Lower lobe of right lung (tissue), 2 donors: ENCODE measurements at places on chromosomes 2 and 18. TPM values are rescaled to one million over a fixed set of nuclear protein-coding genes. Genes with fewer than 3 reads are reported as not detected.

RIT2 gene
- total RNA-seq: not detected

FAHD2A gene
- total RNA-seq: 19.4 TPM

SERPINB12 gene
- not detected for total RNA-seq

GRCh38 chr18:11671156-11671555 is 17.9 kb upstream of the GNAL start:
- H3K27me3 ChIP-seq: peaks cover 15% of the 10 kb centered on the region
- H3K27ac ChIP-seq: no peak overlapping the region
- no peak for DNase-seq
- H3K36me3 ChIP-seq: no peaks in the 10 kb centered on the region
- H3K4me1 ChIP-seq: no peaks in the 10 kb centered on the region

GRCh38 chr18:36706134-36706881 is 122.5 kb downstream of the TPGS2 start:
- DNase-seq: no peak
- H3K4me1 ChIP-seq: no peaks in the 10 kb centered on the region
- no peak overlapping the region for H3K4me3 ChIP-seq
- no peak overlapping the region for H3K27ac ChIP-seq
- H3K36me3 ChIP-seq: no peaks in the 10 kb centered on the region
- no peaks in the 10 kb centered on the region for H3K27me3 ChIP-seq

LYPD6 gene
- 0.47 TPM for total RNA-seq

AGXT gene
- total RNA-seq: not detected

GRCh38 chr2:136151021-136151971 is 33.3 kb upstream of the CXCR4 start:
- H3K36me3 ChIP-seq: no peaks in the 10 kb centered on the region
- no peaks in the 10 kb centered on the region for H3K4me1 ChIP-seq
- no peak overlapping the region for H3K4me3 ChIP-seq
- H3K27me3 ChIP-seq: no peaks in the 10 kb centered on the region

DNA sequence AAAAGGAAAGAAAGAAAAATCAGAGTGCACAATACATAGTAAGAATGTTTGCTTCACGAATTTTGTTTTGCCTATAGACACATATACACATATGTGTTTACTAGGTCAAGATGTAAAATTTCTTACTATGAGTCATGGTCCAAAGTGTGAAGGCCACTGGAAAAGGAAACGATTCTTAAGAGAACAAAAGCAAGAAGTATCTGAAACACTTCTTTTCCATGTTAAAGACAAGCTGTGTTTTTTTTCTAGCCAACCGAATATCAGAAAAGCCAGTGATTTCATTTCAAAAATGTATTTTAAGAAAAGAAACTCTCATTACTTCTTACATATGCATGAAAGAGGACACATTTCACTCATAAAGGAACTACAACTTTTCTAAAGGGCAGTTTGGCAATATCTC is 24.9 kb downstream of the PECR start:
- peaks cover 9% of the 10 kb centered on the region for H3K4me1 ChIP-seq
- no peaks in the 10 kb centered on the region for H3K36me3 ChIP-seq
- H3K4me3 ChIP-seq: no peak overlapping the region

DNA sequence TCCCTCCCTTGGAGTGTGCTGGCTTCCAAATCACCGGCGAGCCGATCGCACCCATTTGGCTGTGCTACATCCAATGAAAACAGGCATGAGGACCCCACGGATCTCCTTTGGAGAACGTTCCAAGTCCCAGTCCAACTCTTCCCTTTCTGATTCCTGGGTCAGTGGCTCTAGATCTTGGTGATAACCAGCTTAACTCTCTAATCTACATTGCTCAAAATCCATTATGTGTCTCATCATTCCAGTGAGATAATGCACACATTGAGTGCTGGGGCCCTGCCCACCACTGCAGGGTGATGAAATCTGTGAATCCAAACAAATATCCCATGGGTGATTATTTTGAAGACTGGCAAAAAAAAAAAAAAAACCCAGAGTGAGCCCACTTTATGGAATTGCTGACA is 232.7 kb upstream of the COPS8 start:
- H3K36me3 ChIP-seq: no peaks in the 10 kb centered on the region
- no peaks in the 10 kb centered on the region for H3K27me3 ChIP-seq
- H3K27ac ChIP-seq: no peak overlapping the region
- no peak overlapping the region for H3K4me3 ChIP-seq
- H3K4me1 ChIP-seq: no peaks in the 10 kb centered on the region

DNA sequence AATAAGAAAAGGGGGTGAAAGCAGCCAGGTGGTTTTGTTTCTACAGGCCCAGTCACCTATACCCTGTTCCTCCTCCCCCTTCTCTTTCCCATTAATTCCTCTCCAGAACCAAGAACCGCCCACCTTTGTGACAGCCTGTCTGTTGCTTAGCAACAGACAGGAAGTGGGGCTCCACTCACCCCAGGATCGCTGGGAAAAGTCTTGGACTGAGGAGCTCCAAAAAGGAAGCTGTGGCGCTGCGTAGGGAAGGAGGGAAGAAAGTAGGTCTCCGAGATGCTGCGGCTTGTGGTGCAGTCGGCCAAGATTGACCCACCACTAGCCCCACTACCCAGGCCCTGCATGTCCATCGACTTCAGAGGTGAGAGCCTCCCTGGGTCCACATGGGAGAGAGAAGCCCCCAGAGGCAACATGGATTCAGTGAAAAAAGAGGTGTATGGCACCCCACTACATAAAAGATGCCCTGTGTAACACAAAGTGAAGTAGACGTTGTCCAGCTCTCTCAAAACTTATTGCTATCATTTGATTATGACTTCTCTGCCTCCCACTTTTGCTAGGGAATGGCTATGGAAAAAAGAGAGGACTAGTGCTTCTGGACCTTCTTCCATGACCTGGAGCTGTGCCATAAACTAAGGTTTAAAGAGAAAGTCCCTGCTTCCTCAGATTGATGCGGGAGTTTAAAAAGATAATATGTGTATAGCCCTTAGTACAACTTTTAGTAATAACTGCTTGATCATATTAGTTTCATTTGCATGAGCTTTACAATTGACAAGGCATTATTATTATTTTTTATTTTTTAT is at the start of gene FER1L5:
FER1L5 (plus strand) TSS at position 201 of the 797 bp plus-strand sequence; CDS start at position 274, 73 bp downstream.
- peak within 1 kb of the TSS; percentile 6 for H3K4me3 ChIP-seq
- DNase-seq: no peak
- H3K4me1 ChIP-seq: no peaks in the 10 kb centered on the region
- H3K27ac ChIP-seq: no peak within 1 kb of the TSS
- no peaks in the 10 kb centered on the region for H3K36me3 ChIP-seq
- H3K27me3 ChIP-seq: no peaks in the 10 kb centered on the region

DNA sequence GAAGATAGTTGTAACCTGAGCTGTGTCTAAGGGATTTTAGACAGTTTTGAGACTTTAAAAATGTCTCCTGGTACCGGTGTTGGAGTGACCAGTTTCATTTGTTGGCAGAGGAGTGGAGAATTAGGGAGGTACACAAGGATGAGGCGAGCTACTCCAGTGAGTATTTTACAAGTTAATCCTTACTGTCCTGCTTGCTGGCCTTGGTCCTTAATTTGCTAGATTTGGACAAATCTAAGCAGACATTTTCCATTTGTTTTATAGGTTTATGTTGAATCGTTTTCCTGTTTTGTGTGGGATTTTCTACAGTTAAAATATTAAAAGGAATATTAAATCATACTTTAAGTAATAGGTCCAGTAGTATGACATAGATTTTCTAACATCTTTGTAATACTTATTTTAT is 101.8 kb downstream of the ZNF407 start:
- DNase-seq: no peak
- H3K36me3 ChIP-seq: no peaks in the 10 kb centered on the region
- no peak overlapping the region for H3K27ac ChIP-seq
- no peaks in the 10 kb centered on the region for H3K27me3 ChIP-seq
- no peaks in the 10 kb centered on the region for H3K4me1 ChIP-seq

- DNase-seq: no peak
- H3K36me3 ChIP-seq: no peaks in the 10 kb centered on the region
- no peak overlapping the region for H3K27ac ChIP-seq
Measured at GRCh38 chr2:142716463-142717242, 160.8 kb upstream of the KYNU start.

CASP10 gene
- total RNA-seq: 26.7 TPM

DNA sequence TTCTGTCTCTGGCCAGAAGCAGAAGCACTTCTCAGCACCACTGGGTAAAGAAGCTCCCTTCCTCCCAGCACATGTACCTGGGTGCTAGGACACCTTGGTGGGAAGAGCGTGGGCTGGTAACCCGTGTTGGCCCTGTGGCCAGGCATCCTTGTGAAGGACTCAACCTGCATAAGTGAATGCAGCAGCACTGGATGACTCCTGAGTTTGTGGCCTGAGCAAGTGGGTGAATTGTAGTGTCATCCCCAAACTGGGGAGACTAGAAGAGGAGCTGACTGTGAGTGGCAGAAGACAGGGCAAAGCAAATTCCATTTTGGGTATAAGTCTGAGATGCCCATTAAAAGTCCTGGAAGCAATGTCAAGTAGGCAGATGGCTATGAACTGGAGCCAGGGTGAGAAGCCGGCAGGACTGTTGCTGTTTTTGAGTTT is 63.4 kb downstream of the STAT1 start:
- H3K4me1 ChIP-seq: peaks cover 31% of the 10 kb centered on the region
- H3K27me3 ChIP-seq: no peaks in the 10 kb centered on the region
- H3K4me3 ChIP-seq: no peak overlapping the region

GRCh38 chr18:58960508-58960907 is 95.8 kb downstream of the ZNF532 start:
- peaks cover 17% of the 10 kb centered on the region for H3K36me3 ChIP-seq
- no peak overlapping the region for H3K4me3 ChIP-seq
- no peak for DNase-seq
- no peak overlapping the region for H3K27ac ChIP-seq

DNAJC27 gene
- 5.0 TPM for total RNA-seq

DNA sequence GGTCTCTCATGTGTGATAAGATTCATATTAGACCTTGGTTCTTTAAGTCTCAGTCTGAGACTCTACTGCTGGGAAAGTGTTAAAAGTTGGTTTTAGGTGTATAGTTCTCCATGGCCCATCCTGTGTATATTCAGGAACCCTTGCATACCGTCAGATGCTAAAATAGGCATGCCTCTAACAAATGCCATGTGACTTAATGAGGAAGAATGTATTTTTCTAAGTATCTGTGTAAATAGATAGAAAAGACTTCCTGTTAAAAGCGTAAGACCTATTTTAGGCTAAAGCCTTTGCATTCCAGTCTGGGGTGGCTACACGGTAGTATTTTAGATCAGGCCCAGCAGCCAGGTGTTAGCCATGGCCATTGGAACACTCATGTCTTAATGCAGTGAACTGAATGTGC is 73.3 kb downstream of the RHBDD1 start:
- no peaks in the 10 kb centered on the region for H3K27me3 ChIP-seq
- DNase-seq: no peak
- no peak overlapping the region for H3K27ac ChIP-seq
- no peaks in the 10 kb centered on the region for H3K4me1 ChIP-seq
- H3K36me3 ChIP-seq: no peaks in the 10 kb centered on the region

- no peaks in the 10 kb centered on the region for H3K4me1 ChIP-seq
- no peak overlapping the region for H3K4me3 ChIP-seq
- DNase-seq: no peak
- H3K27ac ChIP-seq: no peak overlapping the region
Measured at GRCh38 chr18:56987236-56987635, 159.7 kb upstream of the BOD1L2 start.

- DNase-seq: no peak
- H3K4me1 ChIP-seq: peaks cover 22% of the 10 kb centered on the region
- H3K27me3 ChIP-seq: no peaks in the 10 kb centered on the region
- H3K36me3 ChIP-seq: no peaks in the 10 kb centered on the region
Measured at GRCh38 chr2:206979922-206980321, 40.6 kb downstream of the CPO start.

- no peaks in the 10 kb centered on the region for H3K27me3 ChIP-seq
- no peaks in the 10 kb centered on the region for H3K36me3 ChIP-seq
- no peak overlapping the region for H3K4me3 ChIP-seq
- no peak overlapping the region for H3K27ac ChIP-seq
- DNase-seq: no peak
Measured at GRCh38 chr2:5319493-5319892, 372.7 kb upstream of the SOX11 start.

ACMSD gene
- not detected for total RNA-seq

DNA sequence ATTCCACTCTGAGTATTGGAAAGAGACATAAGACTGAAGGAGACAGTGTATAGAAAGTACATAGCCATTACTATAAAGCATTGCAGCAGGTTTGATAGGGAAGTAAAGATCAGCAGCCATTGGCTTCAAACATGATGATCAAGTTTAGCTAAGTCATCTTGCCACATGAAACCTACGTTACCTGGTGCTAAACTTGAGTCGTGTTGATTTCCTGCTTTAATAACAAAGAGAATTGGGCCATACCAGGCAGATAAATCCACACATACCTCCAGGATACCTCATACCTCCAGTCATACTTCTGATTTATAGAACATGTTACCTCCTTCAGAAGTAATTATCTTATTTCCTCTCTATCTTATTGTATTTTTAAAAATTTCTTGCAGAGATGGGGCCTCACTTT is 10.3 kb upstream of the KYNU start:
- H3K36me3 ChIP-seq: no peaks in the 10 kb centered on the region
- peaks cover 14% of the 10 kb centered on the region for H3K4me1 ChIP-seq
- no peak for DNase-seq
- H3K4me3 ChIP-seq: no peak overlapping the region
- no peaks in the 10 kb centered on the region for H3K27me3 ChIP-seq
- H3K27ac ChIP-seq: peak overlapping the region; percentile 34

DNA sequence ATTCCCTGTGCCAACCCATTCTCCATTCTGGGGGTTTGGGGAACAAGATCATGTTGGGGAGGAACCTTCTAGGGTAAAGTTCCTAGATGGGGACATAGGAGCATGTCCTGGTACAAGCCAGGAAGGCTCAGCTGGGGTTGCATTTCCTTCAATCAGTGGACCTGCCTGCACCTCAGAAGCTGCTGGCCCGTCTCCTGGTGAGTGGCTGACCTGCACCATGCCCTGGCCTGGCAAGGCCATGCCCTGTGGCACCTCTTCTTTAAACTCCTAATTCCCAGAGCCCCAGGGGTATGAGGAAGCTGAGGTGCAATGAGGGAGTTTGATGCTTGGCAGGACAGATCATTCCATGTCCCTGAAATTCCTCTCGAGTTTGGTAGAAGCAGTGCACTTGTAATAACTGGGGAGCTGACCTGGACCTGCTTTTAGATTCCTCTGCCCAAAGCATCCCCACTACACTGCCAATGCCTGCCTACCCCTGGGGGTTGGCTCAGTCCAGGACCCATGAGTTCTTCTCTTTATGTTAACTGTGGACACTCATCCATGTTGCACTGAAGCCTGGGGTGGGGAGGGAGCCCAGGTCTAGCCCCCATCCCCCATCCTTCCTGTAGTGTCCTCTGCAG is 25.3 kb downstream of the MROH2A start:
- H3K27ac ChIP-seq: no peak overlapping the region
- no peaks in the 10 kb centered on the region for H3K27me3 ChIP-seq
- H3K4me1 ChIP-seq: no peaks in the 10 kb centered on the region
- no peak overlapping the region for H3K4me3 ChIP-seq
- H3K36me3 ChIP-seq: no peaks in the 10 kb centered on the region

DNA sequence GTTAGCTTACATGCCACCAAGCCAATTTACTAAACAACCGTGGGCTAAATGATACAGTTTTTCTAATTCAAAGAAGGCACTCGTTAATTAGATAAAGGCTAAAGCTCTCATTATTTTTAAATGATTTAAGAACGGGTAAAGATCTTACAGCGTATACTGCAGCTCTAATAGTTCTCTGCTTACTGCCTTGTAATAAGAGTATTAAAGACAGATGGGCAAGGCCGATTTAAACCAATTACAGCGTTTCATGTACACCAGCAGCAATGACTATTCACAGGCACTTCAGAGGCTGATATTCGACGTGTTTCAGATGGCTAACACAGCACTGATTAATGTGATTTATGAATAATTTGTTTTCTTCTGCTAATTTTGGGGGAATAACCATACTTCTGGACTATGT is 259.3 kb downstream of the ZNF407 start:
- H3K36me3 ChIP-seq: no peaks in the 10 kb centered on the region
- no peaks in the 10 kb centered on the region for H3K4me1 ChIP-seq
- H3K27ac ChIP-seq: no peak overlapping the region
- DNase-seq: no peak
